ENCODE measurements at places on chromosomes 5 and 9. TPM values are rescaled to one million over a fixed set of nuclear protein-coding genes. Genes with fewer than 3 reads are reported as not detected.
A peak's percentile ranks its signal among the peaks of the same experiment; 100 is the strongest.

- DNase-seq: no peak
- H3K4me3 ChIP-seq: no peak overlapping the region
- no peaks in the 10 kb centered on the region for H3K27me3 ChIP-seq
- H3K4me1 ChIP-seq: no peaks in the 10 kb centered on the region
These were observed 229.5 kb downstream of the PAPPA start for GRCh38 chr9:116383133-116383532.

- H3K4me1 ChIP-seq: no peaks in the 10 kb centered on the region
- H3K27ac ChIP-seq: peak overlapping the region; percentile 76
- DNase-seq: no peak
- H3K27me3 ChIP-seq: no peaks in the 10 kb centered on the region
These were observed 14.4 kb upstream of the PAIP1 start for GRCh38 chr5:43571237-43571636.

GRCh38 chr5:159567461-159567860, 237.2 kb upstream of the IL12B start:
- no peak overlapping the region for H3K27ac ChIP-seq
- no peak overlapping the region for H3K4me3 ChIP-seq
- no peaks in the 10 kb centered on the region for H3K4me1 ChIP-seq
- H3K36me3 ChIP-seq: no peaks in the 10 kb centered on the region
- no peak for DNase-seq
- no peaks in the 10 kb centered on the region for H3K27me3 ChIP-seq

- no peak for DNase-seq
- H3K4me1 ChIP-seq: peaks cover 11% of the 10 kb centered on the region
- H3K4me3 ChIP-seq: no peak overlapping the region
- no peaks in the 10 kb centered on the region for H3K27me3 ChIP-seq
- H3K27ac ChIP-seq: no peak overlapping the region
- no peaks in the 10 kb centered on the region for H3K36me3 ChIP-seq
These were observed 274.5 kb upstream of the PTGER4 start for GRCh38 chr5:40405230-40405629.

Gene ANKRD20A1
- polyA plus RNA-seq: under 0.01 TPM

GRCh38 chr5:10377081-10377480, 23.6 kb downstream of the MARCHF6 start:
- peaks cover 10% of the 10 kb centered on the region for H3K36me3 ChIP-seq
- no peaks in the 10 kb centered on the region for H3K4me1 ChIP-seq
- no peaks in the 10 kb centered on the region for H3K27me3 ChIP-seq
- no peak overlapping the region for H3K27ac ChIP-seq
- H3K4me3 ChIP-seq: no peak overlapping the region

DNA sequence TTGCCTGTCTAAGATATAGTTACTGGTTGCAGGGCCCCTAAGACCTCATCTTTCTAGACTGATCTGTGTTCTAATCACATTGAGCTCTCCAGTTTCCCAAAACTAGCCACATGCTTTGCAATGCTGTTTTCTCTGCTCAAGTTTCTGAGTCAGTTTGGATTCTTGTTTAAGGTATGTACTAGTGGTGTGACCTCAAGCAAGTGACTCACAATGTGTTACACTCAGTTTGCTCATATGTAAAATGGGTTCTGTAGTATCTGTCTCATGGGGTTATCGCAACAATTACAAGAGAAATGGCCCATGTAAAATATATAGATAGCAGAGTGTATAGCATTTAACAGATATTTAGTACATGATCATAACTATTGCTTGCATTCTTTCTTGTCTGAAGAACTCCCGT, 153.1 kb upstream of the ELL2 start:
- peaks cover 12% of the 10 kb centered on the region for H3K4me1 ChIP-seq
- no peak for DNase-seq
- H3K27me3 ChIP-seq: no peaks in the 10 kb centered on the region
- no peak overlapping the region for H3K4me3 ChIP-seq
- no peak overlapping the region for H3K27ac ChIP-seq
- no peaks in the 10 kb centered on the region for H3K36me3 ChIP-seq

GRCh38 chr9:106753155-106753671, 109.8 kb upstream of the ZNF462 start:
- no peak overlapping the region for H3K27ac ChIP-seq
- no peak for DNase-seq
- H3K36me3 ChIP-seq: no peaks in the 10 kb centered on the region
- H3K4me1 ChIP-seq: no peaks in the 10 kb centered on the region
- no peaks in the 10 kb centered on the region for H3K27me3 ChIP-seq

- H3K27ac ChIP-seq: no peak overlapping the region
- H3K4me3 ChIP-seq: no peak overlapping the region
- peaks cover 30% of the 10 kb centered on the region for H3K4me1 ChIP-seq
- no peaks in the 10 kb centered on the region for H3K27me3 ChIP-seq
- peaks cover 8% of the 10 kb centered on the region for H3K36me3 ChIP-seq
These were observed 4.9 kb downstream of the TPRN start for GRCh38 chr9:137195525-137196220.

GRCh38 chr5:4758550-4758949, 381.6 kb upstream of the ADAMTS16 start:
- no peaks in the 10 kb centered on the region for H3K4me1 ChIP-seq
- no peak for DNase-seq
- H3K27me3 ChIP-seq: peaks cover 3% of the 10 kb centered on the region
- H3K36me3 ChIP-seq: no peaks in the 10 kb centered on the region
- H3K27ac ChIP-seq: no peak overlapping the region
- no peak overlapping the region for H3K4me3 ChIP-seq

Gene RPL12
- 4,552 TPM for polyA plus RNA-seq

- H3K27ac ChIP-seq: no peak overlapping the region
- no peak for DNase-seq
- H3K4me1 ChIP-seq: no peaks in the 10 kb centered on the region
- no peaks in the 10 kb centered on the region for H3K27me3 ChIP-seq
- H3K36me3 ChIP-seq: no peaks in the 10 kb centered on the region
- no peak overlapping the region for H3K4me3 ChIP-seq
These were observed 40.4 kb upstream of the MAP3K1 start for GRCh38 chr5:56774957-56775356.

Gene SPATA31A3
- not detected for polyA plus RNA-seq

GRCh38 chr9:6765396-6765795, 7.6 kb downstream of the KDM4C start:
- no peak overlapping the region for H3K27ac ChIP-seq
- no peak for DNase-seq
- H3K36me3 ChIP-seq: no peaks in the 10 kb centered on the region
- peaks cover 5% of the 10 kb centered on the region for H3K4me1 ChIP-seq
- H3K27me3 ChIP-seq: no peaks in the 10 kb centered on the region

DNA sequence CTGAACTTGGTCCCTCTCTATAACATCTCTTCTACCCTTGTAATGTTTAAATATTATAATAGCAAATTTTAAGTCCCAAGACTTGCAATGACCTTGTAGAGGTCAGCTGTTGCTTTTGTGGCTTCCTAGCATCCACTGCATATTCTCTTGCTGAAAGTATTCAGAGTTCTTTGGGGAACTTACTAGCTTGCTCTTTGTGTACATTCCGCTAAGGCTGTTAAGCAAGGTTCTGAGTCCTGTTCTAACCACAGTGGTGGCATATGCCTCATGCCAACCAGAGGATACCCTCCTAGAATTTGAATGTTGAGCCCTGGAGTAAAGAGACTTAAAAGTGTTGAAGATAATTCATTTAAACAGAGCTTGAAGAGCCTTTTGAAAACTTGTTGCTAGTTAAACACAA, 570.9 kb downstream of the TLE1 start:
- no peaks in the 10 kb centered on the region for H3K36me3 ChIP-seq
- DNase-seq: no peak
- no peak overlapping the region for H3K4me3 ChIP-seq
- no peaks in the 10 kb centered on the region for H3K27me3 ChIP-seq

DNA sequence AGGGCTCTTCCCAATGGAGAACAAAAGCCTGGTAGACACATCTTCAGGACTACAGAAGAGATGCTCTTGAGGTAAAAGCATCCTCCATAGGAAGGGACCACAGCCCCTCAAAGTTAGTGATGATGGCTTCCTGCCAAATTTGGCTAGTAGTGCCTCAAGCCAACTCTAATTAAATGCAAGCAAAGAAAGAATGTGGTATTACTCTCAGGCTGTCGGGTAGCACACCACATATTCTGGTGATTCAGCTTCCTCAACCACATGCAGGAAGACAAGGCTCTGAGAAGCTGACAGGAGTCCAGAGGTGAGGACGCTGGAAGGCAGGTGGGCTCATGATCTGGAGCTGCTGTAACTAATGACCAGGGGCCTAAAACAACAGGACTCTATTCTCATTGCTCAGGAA, 37.2 kb upstream of the S1PR3 start:
- peaks cover 33% of the 10 kb centered on the region for H3K4me1 ChIP-seq
- no peak overlapping the region for H3K4me3 ChIP-seq

Gene RLN1
- polyA plus RNA-seq: not detected

- H3K27ac ChIP-seq: no peak overlapping the region
- no peaks in the 10 kb centered on the region for H3K27me3 ChIP-seq
- H3K4me3 ChIP-seq: no peak overlapping the region
- H3K4me1 ChIP-seq: no peaks in the 10 kb centered on the region
- peaks cover 34% of the 10 kb centered on the region for H3K36me3 ChIP-seq
- DNase-seq: no peak
These were observed 37.3 kb upstream of the PRDM12 start for GRCh38 chr9:130627051-130627450.

DNA sequence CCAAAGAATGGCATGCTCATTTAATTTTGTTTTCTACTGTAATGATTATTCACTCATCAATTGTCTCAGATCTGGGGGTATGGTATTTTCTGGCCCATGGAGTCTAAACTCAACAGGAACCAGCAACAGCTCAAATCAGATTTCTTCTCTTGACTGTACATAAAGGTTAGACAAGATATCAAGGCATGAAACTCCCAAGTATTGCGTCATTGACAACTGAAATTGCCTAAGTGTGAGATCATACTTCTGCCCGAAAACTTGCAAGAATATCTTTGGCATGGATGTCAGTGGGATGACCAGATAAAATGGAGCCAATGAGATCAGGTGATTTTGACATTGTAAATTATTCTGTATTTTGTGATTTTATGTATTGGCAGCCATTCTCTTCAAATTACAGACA, 141.7 kb upstream of the STK32A start:
- H3K4me1 ChIP-seq: no peaks in the 10 kb centered on the region
- H3K27ac ChIP-seq: no peak overlapping the region
- no peak for DNase-seq

DNA sequence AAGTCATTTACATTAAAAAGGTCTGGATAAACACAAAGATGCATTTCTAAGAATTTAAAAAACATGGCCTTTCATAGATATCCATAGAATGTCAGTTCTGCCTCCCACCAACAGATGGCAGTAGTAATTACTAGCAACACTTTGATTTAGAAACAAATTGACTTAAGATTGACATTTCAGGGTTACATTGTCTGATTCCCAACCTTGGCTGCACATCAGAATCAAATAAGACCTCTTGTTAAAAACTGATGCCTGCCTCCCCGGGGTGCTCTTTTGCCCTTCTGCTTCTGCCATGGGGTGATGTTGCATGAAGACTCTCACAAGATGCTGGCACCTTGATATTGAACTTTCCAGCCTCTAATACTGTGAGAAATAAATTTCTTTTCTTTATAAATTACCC, 146.2 kb upstream of the GPR151 start:
- no peak overlapping the region for H3K4me3 ChIP-seq
- peaks cover 11% of the 10 kb centered on the region for H3K4me1 ChIP-seq
- DNase-seq: no peak
- no peaks in the 10 kb centered on the region for H3K27me3 ChIP-seq
- H3K27ac ChIP-seq: no peak overlapping the region

Gene TMEM174
- polyA plus RNA-seq: not detected

- H3K4me3 ChIP-seq: no peak overlapping the region
- no peaks in the 10 kb centered on the region for H3K27me3 ChIP-seq
- H3K27ac ChIP-seq: peak overlapping the region; percentile 43
- peaks cover 26% of the 10 kb centered on the region for H3K4me1 ChIP-seq
- DNase-seq: peak; percentile 60
- H3K36me3 ChIP-seq: no peaks in the 10 kb centered on the region
These were observed 456.9 kb downstream of the RASEF start for GRCh38 chr9:82606071-82606470.

GRCh38 chr9:92003308-92004044, 53.4 kb upstream of the ROR2 start:
- DNase-seq: no peak
- no peak overlapping the region for H3K4me3 ChIP-seq
- no peaks in the 10 kb centered on the region for H3K36me3 ChIP-seq
- H3K4me1 ChIP-seq: no peaks in the 10 kb centered on the region

- no peak overlapping the region for H3K4me3 ChIP-seq
- H3K4me1 ChIP-seq: no peaks in the 10 kb centered on the region
- H3K36me3 ChIP-seq: no peaks in the 10 kb centered on the region
- DNase-seq: no peak
- no peak overlapping the region for H3K27ac ChIP-seq
These were observed 76.1 kb upstream of the CXCL14 start for GRCh38 chr5:135654761-135655467.

Gene SEMA6A
- polyA plus RNA-seq: 4.9 TPM

Gene B4GALT7
- 4.9 TPM for polyA plus RNA-seq

DNA sequence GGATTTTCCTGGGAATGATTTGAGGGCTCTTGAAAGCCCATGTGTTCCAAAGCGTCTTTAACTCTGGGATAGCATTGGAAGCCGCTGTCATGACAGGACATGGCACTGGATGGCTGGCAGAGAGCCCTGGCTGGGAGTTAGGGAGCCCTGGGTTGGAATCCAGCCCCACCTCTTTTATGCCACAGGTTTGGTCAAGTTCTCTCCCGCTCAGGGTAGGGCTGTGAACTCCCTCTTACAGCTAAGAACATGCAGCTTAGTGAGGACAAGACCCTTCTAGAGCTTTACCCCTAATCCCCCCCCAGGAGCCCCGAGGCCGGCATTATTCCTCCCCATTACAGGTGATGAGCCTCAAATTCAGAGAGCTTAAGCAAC, 37.2 kb downstream of the OLFML2A start:
- no peak overlapping the region for H3K4me3 ChIP-seq
- no peaks in the 10 kb centered on the region for H3K27me3 ChIP-seq
- no peak for DNase-seq
- no peaks in the 10 kb centered on the region for H3K36me3 ChIP-seq
- no peaks in the 10 kb centered on the region for H3K4me1 ChIP-seq

Gene SHC3
- not detected for polyA plus RNA-seq

DNA sequence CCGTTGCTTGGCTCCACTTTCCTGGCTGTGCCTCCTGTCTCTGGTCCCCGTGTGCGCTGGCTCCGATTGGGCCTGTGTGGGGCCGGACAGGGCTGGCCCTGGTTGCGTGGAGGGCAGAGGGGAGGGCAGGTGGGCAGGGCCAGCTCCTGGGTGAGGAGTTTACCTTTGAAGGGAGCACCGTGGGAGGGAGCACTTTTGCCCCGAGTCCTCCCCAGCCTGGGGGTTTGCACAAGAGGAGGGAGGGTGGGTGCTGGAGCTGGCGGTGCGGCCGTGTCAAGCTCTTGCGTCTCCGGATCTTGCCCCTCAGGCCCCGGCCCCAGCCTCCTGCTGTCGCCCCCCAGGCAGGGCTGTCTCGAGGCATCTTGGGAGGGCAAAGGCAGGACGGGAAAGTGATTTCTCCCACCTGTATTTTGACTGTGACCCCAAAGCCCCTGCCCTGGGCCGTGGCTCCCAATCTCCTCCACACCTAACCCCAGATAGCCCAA, 48.3 kb upstream of the EXOC3 start:
- no peak overlapping the region for H3K27ac ChIP-seq
- no peaks in the 10 kb centered on the region for H3K27me3 ChIP-seq
- H3K4me3 ChIP-seq: no peak overlapping the region
- H3K4me1 ChIP-seq: peaks cover 8% of the 10 kb centered on the region
- peak; percentile 56 for DNase-seq

GRCh38 chr5:147565524-147565923, 55.7 kb upstream of the DPYSL3 start:
- no peak overlapping the region for H3K27ac ChIP-seq
- H3K4me1 ChIP-seq: no peaks in the 10 kb centered on the region
- DNase-seq: no peak
- no peaks in the 10 kb centered on the region for H3K27me3 ChIP-seq
- no peaks in the 10 kb centered on the region for H3K36me3 ChIP-seq
